ENCODE measurements at places on chromosomes 7 and 10. TPM values are rescaled to one million over a fixed set of nuclear protein-coding genes. Genes with fewer than 3 reads are reported as not detected.

Gene ABCA13
- polyA plus RNA-seq = 0.76 TPM

Gene FAM25A
- not detected for polyA plus RNA-seq

Gene NOM1
- polyA plus RNA-seq = 32.5 TPM

Gene MYO3A
- polyA plus RNA-seq = 4.2 TPM

Gene TMEM273
- 3.0 TPM for polyA plus RNA-seq

Gene ACTL6B
- 0.17 TPM for polyA plus RNA-seq

Gene LEP
- polyA plus RNA-seq = 0.24 TPM

Gene C10orf62
- 0.29 TPM for polyA plus RNA-seq

Gene FAM171A1
- polyA plus RNA-seq = 88.1 TPM

Gene TDRD1
- 0.03 TPM for polyA plus RNA-seq

Gene GRID2IP
- 0.51 TPM for polyA plus RNA-seq

Gene SPDYE1
- 0.48 TPM for polyA plus RNA-seq

Gene CPEB3
- polyA plus RNA-seq = 3.1 TPM
